Stimulated activated naive CD8-positive, alpha-beta T cell treated with anti-CD3 and anti-CD28 coated beads, Interleukin-15, amount 100 ng/mL, for 72 hours (primary cell): ENCODE measurements at places on chromosomes 16 and 17.

DNA sequence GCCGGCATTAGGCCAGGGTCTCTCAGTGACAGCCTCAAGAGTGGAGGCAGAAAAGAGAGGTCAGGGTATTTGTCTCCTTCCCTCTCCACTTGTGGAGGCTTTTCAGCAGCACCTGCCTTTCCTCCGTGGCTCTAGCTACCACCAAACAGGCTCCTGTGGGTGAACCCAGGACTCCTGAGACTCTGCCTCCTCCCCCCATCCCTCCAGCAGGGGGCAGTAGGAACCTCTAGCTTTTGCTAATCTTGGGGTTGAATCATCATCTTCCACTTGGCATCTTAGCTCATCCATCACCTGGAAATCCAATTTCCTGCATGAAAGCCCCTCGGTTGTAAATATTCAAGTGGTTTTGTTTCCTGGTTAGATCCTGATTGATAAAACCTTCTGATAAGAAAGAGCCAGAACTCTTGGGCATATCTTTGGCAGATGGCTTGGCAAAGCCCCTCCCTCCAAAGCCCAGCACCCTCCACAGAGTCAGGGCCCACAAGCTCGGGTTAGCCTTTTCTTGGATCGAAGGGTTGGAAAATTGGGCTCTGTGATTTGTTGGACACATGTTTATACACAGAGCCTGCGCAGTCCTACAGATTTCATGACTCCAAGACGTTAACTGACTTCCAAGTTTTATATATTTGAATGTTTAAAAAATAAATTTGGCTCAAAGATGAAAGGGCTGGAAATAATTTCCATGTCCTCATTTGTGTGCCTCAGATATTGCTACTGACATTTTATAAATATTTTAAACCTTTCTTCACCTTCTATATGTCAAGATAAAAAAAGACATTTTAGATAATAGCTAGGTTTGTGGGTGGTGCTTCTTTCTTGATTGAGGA, 322.1 kb downstream of the MAP2K4 start:
- DNase-seq = no peak

DNA sequence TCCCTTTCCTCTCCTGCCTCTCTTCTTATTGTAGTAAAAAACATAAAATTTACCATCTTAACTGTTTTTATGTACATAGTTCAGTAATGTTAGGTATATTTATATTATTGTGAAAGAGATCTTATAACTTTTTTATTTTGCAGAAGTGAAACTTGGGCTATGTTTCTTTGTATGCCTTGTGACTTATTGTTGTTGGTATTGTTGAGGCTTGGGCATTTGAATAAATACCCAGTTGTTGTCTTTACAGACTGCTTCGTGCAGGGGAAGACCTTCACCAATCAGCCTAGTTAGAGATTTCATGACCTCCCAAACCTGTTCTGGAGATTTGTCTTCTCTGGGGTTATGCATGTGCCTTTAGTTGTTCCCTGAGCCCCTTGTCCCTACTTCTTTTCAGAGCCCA, 31.9 kb downstream of the REXO5 start:
- DNase-seq = no peak

GRCh38 chr17:10648956-10649355, 8.2 kb downstream of the MYH3 start:
- DNase-seq = no peak

GRCh38 chr17:58969612-58970011, 137.1 kb downstream of the TRIM37 start:
- DNase-seq = no peak

GRCh38 chr17:5241861-5242671, 7.4 kb upstream of the SCIMP start:
- no peak for DNase-seq

- DNase-seq = no peak
Observed at GRCh38 chr17:2396192-2396567, 4.7 kb downstream of the MNT start.

DNA sequence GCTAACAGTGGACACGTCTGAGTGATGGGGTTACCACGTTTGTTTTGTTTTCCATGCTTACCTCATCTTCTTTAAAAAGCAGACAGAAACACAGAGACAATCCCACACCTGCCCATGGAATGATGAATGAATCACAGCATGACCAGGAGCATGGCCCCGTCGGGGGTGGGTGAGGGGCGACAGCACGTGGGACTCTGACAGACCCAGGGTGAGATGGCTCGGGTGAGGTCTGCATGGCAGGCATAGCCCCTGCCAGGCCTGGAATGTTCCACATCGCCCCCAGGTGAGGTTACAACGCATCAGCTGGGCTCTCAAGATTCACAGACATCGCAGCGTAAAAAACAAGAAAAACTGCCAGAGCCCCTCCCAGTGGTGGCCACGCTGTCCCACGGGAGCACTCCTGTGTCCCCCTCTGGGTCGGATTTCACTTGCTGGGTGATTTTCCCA, 18.1 kb downstream of the SLC7A5 start:
- DNase-seq = no peak

GRCh38 chr16:48536614-48537200, 73.3 kb downstream of the N4BP1 start:
- no peak for DNase-seq

DNA sequence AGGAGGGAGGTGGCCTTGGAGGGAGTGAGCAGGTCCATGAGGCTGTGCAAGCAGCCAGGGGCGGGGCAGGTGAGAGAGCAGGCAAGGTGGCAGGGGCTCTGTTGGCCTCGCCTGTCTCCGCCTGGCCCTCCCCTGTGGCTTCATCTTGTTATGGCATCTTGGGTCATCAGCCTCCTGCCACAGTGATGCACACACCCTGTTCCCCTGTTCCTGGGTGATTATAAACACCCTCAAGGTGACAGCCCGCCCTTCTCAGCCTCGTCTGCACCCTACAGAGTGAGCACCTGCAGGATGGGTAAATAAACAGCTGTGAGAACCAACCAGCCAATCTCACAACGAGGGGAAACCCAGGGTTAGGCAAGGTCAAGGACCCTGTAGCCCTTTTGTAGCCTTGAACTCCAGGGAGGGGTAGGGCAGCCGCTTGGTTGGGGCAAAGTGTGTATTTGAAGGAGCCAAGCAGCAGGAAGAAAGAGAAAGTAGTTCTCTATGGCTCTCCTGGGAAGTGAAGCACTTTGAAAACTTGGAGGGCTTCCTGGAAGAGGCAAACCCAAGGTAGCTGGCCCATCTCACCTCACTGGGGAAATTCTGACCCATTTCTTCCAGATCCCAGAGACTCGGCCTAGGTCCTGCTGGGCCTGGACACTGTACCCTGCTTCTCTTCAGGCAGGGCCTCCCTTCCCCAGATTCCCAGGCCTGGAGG, 60.6 kb downstream of the NT5M start:
- DNase-seq = no peak

DNA sequence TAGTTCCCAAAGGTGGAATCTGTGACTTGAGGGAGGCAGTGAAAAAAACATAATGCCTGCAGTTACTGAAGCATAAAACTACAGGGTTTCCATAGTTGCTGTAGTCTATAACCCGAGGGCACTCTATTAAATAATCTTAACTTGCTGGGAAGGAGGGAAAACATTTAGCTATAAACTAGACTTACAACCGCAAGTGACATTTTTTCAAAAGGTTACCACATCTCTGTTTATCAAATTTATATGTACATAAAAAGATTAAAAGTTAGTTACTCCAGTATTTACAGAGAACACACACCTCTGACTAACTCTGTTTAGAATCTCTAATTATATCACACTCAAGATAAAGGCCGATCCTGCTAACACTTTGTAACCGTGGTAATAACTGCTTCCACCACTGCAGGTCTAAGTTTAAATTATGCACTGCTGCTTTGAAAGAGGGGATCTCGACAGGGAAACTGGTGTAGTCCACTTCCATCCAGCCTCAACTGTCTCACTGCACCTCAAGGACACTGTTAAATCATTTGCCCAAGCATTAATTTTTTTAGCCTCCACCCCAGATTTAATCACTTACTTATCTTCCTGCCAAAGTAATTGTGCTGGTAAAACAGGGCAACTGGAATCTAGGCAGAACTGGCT, 14.6 kb downstream of the KCNJ16 start:
- no peak for DNase-seq

DNA sequence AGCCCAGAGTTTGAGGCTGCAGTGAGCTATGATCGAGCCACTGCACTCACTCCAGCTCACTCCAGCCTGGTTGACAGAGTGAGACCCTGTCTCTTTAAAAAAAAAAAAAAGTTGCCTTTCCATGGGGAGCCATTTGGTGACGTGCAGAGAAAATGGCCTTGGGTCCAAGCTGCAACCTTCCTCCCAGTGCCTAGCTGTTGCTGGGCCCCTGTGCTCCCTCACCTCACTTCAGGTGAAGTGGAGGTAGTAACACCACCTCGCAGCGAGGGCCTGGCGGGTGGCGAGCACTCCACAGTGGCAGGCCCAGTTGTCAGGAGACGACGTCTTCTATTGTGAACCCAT, 17.4 kb downstream of the SYT17 start:
- no peak for DNase-seq

DNA sequence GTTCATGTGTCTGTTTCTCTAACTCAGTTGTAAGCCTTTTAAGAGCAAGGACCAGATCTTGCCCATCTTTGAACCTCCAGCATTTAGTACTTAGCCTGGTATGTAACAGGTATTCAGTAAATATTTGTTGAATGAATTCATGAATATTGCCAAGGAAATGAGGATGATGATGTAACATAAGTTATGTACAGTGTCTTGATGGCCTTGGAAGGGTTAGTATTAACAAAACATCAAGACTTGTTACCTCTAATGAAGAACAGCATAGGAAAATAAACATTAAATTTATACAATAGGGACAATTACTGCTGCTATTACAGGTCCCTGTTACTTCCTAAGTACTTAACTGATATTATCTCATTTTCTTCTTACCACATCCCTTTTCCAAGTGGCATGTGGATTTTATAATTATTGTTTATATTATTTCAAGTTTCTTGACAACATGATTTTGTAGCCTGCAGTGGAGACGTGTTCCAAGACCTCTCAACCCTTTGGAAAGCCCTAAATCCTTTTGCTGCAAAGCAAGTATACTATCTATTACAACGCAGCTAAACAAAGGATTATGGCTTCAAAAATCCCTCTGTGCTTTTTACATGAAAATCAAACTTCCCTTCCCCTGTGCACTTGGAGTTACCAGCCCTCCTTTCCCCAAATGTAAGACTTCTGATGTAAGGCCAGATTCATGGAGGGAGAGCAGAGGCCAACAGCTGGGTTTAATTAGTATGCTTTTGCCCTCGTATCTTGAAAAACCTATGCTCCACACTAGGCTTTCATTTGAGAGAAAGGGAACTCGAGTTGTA, 77.4 kb upstream of the SMIM36 start:
- no peak for DNase-seq

- DNase-seq = no peak
Observed at GRCh38 chr17:76446449-76447231, 6.3 kb downstream of the UBE2O start.

DNA sequence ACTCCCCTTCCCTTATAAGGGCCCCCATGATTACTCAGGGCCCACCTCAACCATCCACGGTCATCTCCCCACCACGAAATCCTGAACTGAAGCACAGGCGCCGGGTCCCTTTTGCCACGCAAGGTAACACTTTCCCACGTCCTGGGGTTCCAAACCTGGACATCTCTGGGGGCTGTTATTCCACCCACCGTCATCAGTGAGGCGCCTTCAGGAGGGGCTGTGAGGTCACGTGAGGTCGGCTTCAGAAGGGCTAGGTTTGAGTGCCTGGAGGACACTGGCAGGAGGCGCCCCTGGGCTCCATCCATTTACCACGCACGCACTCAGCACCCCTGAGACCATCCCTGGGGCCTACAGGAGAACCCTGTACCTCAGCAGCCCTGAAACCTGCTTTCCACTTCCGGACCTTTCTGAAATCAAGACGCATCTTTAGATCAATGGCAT, 4.1 kb downstream of the CD2BP2 start:
- no peak for DNase-seq

GRCh38 chr17:70157151-70157550, 12.2 kb upstream of the KCNJ2 start:
- DNase-seq = no peak

DNA sequence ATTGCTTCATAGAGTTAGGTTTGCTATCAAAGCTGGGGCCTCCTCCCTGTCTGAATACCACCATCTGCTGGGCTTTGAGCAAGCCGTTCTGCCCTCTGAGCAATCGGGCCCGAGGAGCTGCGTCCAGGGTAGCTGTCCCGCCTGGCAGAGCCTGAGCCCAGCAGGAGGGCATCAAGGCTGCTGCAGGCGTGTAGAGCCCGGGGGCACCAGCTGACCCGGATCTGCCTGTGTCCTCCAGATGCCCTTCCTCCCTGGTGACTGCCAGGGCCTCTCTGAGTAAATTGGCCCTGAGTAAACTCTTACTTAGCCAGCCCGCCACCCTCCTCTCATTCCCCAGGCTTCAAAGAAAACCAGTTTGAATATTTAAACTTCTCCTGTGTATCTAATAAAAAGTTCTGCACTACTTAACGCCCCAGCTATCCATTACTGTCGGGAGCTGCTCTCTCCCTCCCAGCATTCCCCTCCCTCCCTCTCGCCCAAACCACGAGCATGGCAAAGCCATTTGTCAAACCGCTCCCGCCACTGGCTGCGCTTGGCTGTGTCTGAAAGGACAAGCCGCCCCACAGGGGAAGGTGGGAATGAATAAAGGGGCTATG, 16.4 kb downstream of the CDK5RAP3 start:
- DNase-seq = no peak

GRCh38 chr16:86431540-86431939, 78.8 kb upstream of the FOXF1 start:
- DNase-seq = no peak

- no peak for DNase-seq
Observed at GRCh38 chr17:51496378-51496777, 236.0 kb downstream of the UTP18 start.

DNA sequence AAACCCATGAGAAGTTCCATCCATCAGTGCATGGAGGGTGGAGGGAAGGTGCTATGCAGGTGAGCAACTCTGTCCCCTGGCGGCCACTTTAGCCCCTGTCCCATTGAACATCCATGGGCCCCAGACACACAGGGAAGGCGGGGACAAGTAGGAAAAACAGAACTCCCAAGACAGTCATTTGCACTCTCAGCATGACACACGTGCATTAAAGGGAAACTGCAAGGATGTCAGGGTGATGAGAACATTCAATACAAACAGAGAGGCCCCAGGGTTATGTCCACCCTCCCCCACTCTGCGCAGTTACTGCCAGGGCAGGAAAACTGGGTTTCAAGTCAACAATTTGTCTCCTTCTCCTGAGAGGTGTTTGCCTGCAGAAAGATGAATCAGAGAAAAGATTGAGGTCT, 44.0 kb upstream of the AKTIP start:
- no peak for DNase-seq

GRCh38 chr16:55176901-55177300, 147.1 kb upstream of the IRX6 start:
- no peak for DNase-seq

- DNase-seq = no peak
Observed at GRCh38 chr17:69461951-69462369, 47.5 kb downstream of the MAP2K6 start.

- peak; percentile 42 for DNase-seq
Observed at GRCh38 chr16:22008215-22009059, 526 bp downstream of the MOSMO start.

DNA sequence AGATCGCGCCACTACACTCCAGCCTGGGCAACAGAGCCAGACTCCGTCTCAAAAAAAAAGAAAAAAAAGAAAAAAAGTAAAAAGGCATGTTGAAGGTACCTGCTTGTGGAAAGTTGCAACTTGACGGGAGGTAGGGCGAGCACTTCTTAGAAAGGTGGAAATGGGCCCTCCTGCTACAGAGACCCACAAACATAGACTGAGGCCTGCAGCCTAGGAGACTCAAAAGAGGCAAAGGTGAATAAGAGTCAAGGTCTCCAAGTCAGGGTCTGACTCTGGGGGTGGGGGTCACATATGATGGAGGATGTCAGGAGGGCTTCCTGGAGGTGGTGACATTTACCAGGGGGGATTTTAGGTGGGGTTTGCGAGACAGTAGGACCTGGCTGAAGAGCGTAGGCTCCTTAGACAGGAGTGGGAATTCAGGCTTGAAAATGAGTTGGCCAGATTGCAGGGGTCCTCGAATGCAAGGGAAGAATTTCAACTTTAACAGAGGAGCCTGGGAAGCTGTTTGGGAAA, 303.0 kb downstream of the SEC14L1 start:
- DNase-seq = no peak
